ENCODE measurements at places on chromosomes 4 and X. TPM values are rescaled to one million over a fixed set of nuclear protein-coding genes. Genes with fewer than 3 reads are reported as not detected.

PRDM8 gene
- polyA plus RNA-seq, result 2.3 TPM

PRKG2 gene
- polyA plus RNA-seq, result 1.1 TPM

KIF4A gene
- 17.5 TPM for polyA plus RNA-seq

SMPX gene
- 0.25 TPM for polyA plus RNA-seq

TCEAL6 gene
- 0.17 TPM for polyA plus RNA-seq

NLGN3 gene
- 4.3 TPM for polyA plus RNA-seq

GAGE12E gene
- not detected for polyA plus RNA-seq

MAPK10 gene
- polyA plus RNA-seq, result 61.4 TPM

DGKK gene
- polyA plus RNA-seq, result 10.5 TPM

CT55 gene
- polyA plus RNA-seq, result 0.45 TPM

CYSLTR1 gene
- 2.4 TPM for polyA plus RNA-seq

- DNase-seq, result no peak
These were observed 549.7 kb downstream of the TRIML1 start for GRCh38 chr4:188688956-188689355.

- no peak for DNase-seq
These were observed 713.8 kb downstream of the RAB28 start for GRCh38 chr4:12770351-12770750.

DNA sequence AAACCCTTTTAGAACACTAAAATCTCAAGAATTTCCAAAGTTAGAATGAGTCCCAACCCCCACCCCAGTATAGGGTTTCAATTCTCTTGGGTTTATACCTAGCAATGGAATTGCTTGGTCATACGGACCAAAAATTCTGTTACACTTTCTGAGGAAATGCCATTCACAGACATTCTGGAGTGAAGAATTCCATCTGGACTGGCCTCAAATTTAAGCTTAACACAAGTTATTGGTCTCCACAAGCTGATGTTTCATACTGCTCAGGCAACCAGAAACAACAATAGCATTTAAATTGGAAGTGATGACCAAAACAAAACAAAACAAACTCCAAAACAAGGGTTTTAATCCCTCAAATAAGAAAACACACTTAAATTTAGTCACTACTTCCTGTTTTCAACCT is 51.1 kb downstream of the GPC4 start:
- DNase-seq, result no peak

DNA sequence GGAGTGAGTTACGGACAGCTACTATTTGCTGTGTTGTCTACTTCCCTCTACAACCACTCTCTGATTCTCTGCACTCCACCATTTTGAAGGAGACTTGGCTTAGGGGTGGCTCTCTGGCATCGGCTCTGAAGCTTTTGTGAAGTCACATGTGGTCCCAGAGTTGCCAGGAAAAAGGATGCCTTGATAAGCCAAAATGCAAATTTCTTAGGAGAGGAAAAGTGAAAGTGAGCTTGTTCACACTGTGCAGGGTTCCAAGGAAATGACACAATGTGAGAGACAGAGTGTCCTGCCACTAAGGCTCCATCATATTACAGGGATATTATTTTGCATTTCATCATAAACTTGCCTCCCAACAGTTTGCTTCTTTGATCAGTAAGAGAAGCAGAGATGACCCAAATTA is 7.2 kb downstream of the PHOX2B start:
- DNase-seq, result no peak

- DNase-seq, result no peak
These were observed 332.9 kb downstream of the RAB28 start for GRCh38 chr4:13151194-13151593.

DNA sequence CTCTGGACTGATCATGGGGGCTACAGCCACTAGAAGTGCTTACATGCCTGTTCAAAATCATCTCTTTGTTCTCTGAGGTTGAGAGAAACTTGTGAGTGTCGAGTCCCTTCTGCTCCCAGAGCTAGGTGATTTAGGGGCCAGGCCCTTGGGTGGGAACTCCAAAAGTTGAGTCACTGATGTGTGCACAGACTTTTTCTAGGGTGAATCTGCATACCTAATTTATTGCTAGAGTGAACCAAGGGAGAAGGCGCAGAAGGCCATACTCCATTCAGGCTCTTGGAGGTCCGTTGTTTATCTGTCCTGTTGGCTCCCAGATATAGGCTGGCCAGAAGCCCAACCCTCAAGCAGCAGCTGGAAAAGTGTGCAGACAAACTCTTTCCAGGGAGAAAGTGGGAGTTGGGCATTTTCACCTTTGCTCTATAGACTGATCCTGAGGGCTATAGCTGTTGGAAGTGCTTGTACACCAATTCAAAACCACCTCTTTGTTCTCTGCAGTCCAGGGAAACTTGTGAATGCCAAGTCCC is 80.8 kb upstream of the ARX start:
- DNase-seq, result no peak

DNA sequence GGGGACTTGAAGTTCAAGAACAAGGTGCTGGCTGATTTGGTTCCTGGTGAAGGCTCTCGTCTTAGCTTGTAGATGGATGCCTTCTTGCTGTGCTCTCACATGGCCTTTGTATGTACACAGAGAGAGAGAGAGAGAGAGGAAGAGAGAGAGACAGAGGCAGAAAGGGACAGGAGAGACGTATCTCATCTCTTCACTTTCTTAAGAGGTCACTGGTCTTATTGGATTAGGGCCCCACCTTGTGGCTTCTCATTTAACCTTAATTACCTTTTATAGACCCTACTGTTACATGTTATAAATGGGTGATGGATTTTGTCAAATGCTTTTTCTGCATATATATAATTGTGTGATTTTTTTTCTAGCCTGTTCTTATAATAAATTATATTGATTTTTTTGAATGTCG is 1444.2 kb downstream of the ADGRL3 start:
- peak; percentile 2 for DNase-seq

DNA sequence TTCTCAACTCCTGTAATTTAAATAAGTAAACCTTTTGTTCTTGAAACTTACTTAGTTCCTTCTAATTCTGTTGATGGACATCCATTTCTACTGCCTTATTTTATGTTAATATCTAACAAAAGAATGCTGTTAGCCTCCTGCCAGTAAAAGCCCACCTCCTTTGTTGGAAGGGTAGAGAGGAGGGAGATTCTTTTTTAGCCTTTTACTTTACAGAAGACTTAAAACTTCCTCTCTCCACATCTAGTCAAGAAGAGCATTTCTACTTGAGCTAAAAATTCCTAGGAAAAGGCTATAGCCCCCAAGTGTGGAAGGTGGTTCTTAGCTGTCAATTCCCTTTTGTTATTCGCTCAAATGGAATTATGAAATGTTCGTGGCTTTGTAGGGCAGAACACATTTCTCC is 118.7 kb downstream of the ZIC3 start:
- no peak for DNase-seq

DNA sequence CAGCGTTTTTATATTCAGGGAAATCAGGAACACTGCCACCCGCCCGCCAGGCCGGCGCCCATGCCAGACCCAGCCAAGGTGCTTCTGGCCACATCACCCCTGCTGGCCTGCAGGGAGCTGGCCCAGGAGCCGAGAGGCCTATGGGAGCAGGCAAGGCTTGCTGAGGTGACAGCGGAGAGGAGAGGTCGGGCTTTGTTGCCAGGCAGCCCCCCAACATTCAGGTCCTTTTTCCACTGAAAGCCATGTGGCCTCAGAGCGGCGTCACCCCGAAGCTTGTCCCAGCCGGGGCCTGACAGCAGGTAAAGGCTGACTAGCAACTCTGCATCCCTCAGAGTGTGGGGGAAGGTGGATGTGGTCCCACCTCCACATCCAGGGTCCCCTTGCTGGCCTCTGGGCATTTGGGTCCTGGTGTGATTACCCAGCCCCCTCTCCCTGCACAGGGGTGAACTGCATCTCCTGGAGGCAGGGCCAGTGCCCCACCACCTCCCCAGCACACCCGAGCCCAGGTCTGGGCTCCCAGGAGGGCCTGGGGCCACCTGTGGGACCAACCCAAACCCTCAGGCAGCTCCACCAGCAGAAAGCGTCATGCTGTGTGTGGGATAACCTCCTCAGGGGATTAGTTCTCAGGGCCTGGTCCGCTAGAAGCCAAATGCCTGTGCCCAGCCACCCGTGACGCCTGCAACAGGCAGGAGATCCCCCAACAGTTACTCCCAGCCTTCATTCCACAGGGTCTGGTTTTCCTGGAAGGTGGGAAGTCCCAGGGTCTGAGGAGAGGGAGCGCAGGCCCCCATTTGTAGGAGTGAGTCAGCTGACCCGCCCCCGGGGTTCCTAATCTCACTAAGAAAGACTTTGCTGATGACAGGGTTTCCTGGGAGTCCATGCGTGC is at the start of gene PDE6B:
Gene PDE6B, plus strand, starts transcription at position 869 of the 886 bp plus-strand sequence. CDS start 54 bp downstream, outside the sequence.
- no peak for DNase-seq

DNA sequence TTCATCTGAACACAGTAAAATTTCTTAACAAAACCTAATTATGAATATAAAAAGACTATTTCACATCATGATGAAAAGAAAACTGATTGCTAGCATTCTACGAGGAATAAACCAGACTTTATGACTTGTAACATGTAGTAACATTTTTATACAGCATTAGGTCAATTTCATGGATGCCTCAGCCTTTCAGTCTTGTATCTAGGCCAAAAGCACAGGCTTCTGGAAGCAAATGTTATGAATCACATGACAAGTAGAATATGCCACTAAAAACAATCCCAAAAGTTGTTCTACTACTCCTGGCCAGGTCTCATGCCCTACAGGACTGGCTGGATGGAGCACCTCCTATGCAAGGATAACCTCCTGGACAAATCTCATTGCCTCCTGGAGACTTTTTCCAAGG is 101.2 kb downstream of the ARHGAP6 start:
- DNase-seq, result no peak

GRCh38 chr4:105551965-105552746 is at the start of gene ARHGEF38:
TSS of gene ARHGEF38 (plus strand) at chr4:105552620. CDS start at chr4:105552766, 146 bp downstream.
- DNase-seq, result no peak

DNA sequence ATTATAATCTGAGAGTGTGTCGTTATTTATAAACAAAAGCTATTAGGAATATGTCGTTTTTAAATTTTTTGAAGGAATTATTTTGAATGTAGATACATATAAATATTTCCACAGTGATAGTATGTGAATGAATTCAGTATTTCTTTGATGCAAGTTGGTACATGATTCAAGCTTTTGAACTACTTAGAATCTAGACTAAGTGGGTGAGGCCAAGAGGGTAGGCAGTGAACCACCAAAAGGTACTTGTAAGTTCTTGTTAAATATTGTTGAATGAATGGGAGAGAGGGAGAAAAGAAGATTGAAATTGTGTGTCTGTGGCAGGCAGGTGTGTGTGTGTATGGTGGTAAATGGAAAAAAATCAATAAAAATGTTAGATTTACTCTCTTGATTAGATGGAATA is 69.6 kb downstream of the ARFIP1 start:
- no peak for DNase-seq

DNA sequence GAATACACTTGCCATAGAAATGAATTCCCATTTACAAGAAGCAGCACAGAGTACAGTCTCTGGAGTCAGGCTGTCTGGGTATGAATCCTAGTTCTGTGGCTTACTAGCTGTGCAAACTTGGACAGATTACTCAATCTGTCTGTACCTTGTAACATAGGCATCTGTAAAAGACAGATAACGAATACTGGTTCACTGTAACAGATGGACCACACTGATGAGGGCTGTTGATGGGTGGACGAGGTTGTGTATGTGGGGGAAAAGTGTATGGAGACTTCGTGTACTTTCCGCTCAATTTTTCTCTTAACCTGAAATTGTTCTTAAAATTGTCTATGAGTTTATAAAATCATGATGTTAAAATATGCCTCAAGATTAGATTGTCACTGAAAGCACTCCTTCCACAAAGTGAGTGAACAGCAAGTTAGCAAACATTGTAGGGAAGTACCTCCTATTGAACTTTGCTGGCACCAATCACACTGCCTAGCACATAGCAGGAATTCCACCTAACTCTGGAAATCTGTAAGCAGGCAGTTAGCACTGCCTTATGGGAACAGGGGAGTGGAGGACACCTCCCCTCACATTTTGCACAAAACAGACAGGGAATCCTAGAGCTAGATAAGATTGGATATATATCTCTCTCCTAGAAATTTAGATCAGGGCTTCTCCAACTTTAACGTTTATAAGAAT is 6.5 kb upstream of the EXOSC9 start:
- DNase-seq, result no peak

GRCh38 chr4:169404960-169405359 is 134.2 kb upstream of the SH3RF1 start:
- DNase-seq, result no peak

GRCh38 chr4:27692158-27692557 is 831.5 kb downstream of the STIM2 start:
- no peak for DNase-seq

GRCh38 chrX:118183606-118184005 is 67.0 kb upstream of the KLHL13 start:
- no peak for DNase-seq

GRCh38 chrX:55206162-55206941 is 13.8 kb upstream of the PAGE5 start:
- no peak for DNase-seq

GRCh38 chr4:182015893-182016292 is 227.3 kb upstream of the TENM3 start:
- no peak for DNase-seq

DNA sequence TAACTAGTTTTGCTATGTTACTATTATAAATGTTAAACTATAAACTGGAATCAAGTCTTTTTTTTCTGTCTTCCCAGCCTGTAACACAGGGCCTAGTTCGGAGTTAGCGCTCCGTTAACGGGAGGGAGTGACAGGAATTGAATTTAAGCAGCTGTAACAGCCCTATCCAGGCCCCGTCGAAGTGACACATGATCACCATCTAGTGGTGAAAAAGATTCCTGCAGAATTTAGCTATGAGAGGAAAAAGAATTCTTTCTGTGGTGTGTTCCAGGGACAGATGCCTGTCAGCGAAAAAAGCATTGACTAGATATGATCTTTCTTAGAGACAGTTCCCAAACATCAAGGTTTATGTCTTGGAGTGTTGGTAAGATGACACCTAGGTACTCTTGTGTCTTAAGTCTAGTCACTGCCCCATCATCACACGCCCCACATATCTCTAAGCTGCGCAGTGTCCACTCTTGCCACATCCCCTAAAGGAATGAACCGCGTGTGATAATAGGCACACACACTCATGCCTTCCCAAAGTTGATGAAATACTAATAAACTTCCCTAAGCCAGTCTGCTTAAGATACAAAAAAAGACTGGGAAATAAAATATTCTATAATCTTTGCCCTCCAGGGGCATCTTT is 2.1 kb downstream of the GAB3 start:
- no peak for DNase-seq

DNA sequence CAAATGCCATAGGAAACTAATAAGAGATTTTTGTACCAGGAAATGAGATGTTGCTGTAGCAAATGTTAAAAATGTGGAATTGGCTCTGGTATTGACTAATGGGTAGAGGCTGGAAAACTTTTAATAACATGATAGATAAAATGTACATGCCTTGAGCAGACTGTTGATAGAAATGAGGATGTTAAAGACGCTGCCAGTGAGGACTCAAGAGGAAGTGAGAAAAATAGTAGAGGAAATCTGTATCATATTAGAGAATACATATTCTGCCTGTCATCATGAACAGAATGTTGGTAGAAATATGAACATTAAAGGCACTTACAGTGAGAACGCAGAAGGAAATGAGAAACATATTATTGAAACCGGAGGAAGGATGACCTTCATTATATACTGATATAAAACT is 577.2 kb upstream of the HTR2C start:
- no peak for DNase-seq

- DNase-seq, result no peak
These were observed 222.4 kb downstream of the ANTXR2 start for GRCh38 chr4:79850626-79851025.

GRCh38 chrX:20527558-20528011 is 260.9 kb upstream of the RPS6KA3 start:
- DNase-seq, result no peak

- no peak for DNase-seq
These were observed 149.8 kb downstream of the EFNB1 start for GRCh38 chrX:68978655-68979054.
